ENCODE measurements at places on chromosomes 13 and 19.

DNA sequence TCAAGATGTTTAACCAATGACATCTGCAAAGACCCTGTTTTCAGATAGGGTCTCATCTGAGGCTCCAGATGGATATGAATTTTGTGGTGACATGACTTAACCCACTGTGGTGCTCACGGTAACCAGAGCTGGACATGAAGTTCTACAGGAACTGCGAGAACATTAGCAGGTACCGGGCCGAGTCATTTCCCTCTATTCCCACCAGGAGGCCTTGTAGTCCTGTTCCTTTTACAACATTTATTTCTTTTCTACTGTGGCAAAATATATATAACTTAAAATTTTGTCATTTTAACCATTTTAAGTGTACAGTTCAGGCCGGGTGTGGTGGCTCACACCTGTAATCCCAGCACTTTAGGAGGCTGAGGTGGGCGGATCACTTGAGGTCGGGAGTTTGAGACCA, 7.6 kb upstream of the TSPAN16 start:
- no peak for DNase-seq

DNA sequence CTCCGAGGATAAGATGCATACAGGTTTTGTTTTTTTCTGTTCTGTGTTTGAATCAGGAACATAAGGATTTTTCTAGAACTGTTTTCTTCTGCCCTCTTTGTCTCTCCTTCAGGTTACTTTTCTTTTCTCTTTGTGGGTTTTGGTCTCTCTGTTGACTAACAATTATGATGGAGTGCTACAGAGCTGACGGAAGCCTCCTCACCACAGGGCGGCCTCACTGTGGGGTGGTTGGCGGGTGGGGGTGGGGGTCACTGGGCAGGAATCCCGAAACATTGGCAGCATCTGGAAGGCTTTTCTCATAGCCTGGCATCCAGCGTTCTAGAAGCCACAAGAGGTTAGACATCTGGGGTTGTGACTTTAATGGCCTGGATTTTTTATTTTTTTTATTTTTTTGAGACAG, 12.0 kb upstream of the MATK start:
- DNase-seq = no peak

DNA sequence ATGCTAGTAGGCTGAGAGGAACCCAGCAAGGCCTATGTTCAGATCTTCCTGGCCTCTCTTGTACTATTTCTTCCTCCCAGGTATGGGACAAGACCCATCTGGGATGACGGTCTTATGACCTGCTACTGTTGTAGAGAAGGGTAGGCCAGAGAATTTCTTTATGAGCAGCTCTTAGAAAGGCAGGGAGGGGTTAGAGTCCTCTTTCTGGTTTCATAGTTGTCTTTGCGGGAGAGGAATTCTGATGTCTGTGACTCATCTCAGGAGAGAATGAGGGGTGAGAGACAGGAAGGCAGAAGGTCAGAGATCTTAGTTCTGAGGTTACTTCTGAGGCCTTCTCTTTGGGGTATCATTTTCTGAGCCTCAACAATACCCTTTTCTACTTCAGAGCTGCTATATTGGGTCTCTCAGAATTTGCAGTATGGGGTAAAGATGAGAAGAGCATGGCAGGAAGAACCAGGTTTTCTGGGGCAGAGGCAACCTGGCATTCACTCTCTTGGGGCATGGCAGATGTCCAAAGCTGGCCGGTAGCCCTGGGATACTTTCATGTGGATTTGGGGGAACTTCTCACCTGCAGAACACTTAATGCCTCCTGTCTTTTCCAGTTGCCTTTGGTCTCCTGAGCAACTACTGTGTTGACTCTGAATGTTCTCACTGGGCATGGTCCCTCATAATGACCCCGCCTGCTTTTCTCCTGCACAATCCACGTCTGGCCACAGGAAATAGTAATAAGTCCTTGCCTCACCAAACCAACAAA, 154.4 kb downstream of the GGACT start:
- no peak for DNase-seq

DNA sequence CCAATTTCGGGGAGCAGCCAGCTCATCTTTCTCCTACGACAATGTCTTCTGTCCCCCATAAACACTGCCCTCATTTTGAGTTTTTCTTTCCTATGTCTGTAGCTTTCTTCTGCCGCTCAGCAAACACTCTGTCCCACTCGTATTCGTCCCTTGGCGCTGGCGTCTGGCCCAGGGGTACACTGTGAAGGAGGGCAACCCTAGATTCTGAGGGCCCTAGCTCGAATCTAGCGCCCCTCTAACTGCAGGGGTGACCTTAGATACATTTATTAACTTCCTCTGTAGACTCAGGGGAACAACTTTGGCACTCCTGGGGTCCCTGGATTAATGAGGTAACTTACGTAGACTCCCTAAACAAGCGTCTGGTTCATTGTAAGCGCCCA, 677 bp upstream of the LRCH1 start:
- no peak for DNase-seq

- no peak for DNase-seq
Observed at GRCh38 chr19:51456541-51457290, 1.5 kb downstream of the SIGLEC8 start.

DNA sequence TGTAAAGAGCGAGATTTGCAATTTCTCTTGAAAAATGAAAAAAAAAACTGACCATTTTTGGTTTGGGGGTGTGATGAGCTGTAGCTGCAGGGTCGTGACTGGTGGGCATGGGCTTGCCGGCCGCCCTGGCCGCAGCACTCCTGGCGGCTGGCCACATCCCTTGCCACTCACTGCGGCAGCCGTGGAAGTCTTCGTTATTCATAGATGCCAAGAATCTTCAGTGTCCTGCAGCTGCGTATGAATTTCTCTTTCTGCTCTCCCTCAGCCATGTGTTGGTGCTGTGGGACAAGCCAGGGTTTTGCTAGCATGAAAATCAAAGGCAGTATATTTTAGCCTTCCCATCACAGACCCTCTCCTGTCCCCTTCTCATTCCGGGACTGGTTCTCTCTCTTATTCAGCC, 151.7 kb upstream of the TSHZ3 start:
- DNase-seq = no peak

- no peak for DNase-seq
Observed at GRCh38 chr13:71254384-71254783, 612.6 kb downstream of the DACH1 start.

GRCh38 chr19:5395556-5395955, 54.9 kb upstream of the PTPRS start:
- no peak for DNase-seq

GRCh38 chr13:24267274-24267673, 42.1 kb upstream of the C1QTNF9 start:
- no peak for DNase-seq

GRCh38 chr13:61709258-61709657, 293.6 kb upstream of the PCDH20 start:
- DNase-seq = no peak

- no peak for DNase-seq
Observed at GRCh38 chr13:89750371-89750770, 1597.1 kb upstream of the MIR17HG start.

DNA sequence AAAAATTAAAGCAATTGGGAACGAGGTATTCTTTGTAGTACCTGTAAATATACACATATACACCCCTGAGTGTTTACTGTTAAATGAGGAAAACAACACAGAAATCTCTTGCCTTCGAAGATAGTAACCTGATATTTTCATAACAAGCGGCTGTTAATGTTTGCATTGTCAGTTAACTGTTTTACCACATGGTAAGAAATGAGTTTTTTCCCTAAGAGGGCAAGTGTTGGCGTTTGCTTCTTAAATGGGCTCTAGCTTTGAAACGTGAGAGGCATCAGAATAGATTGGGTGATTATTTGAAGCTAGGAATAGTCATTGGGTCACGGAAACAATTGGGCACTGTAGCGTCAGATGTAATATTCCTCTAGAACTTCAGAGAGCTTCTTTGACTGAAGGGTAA, 22.0 kb upstream of the UPF3A start:
- no peak for DNase-seq

DNA sequence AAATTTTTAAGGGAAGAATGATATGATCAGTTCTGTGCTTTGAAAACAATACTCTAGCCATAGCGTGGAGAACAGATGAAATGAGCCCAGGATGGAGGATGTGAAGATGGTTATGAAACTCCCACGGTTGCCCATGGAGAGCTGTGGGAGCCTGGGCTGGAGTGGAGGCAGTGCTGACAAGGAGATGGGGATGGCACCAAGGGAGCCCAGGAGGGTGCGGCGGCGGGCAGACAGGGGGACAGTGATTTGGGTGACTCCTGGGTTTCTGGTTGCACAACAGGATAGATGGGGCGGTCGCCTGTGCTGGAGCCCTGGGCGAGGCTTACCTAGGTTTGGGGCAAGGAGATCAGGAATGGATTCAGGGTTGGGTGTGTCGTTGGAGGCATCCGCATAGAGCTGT, 15.9 kb downstream of the ARHGEF7 start:
- no peak for DNase-seq

GRCh38 chr19:12665281-12665573, 1.3 kb downstream of the MAN2B1 start:
- no peak for DNase-seq

DNA sequence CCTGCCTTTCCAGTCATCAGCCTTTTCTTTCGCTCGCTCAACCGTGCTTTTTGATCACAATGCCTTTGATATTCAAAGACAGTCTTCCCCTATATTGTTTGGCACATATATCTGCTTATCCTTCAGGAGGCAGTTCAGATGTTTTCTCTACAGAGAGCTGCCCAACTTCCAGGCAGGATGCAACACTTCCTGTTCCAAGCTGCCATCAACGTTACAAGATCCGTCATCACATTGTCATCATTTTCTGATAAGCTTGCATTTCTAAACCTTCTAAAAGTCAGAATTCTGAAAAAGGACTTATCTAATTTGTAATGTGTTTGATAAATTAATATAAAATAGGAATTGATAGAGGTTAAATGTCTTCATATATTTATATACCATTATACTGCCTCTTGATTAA, 574.2 kb downstream of the TBC1D4 start:
- DNase-seq = no peak

DNA sequence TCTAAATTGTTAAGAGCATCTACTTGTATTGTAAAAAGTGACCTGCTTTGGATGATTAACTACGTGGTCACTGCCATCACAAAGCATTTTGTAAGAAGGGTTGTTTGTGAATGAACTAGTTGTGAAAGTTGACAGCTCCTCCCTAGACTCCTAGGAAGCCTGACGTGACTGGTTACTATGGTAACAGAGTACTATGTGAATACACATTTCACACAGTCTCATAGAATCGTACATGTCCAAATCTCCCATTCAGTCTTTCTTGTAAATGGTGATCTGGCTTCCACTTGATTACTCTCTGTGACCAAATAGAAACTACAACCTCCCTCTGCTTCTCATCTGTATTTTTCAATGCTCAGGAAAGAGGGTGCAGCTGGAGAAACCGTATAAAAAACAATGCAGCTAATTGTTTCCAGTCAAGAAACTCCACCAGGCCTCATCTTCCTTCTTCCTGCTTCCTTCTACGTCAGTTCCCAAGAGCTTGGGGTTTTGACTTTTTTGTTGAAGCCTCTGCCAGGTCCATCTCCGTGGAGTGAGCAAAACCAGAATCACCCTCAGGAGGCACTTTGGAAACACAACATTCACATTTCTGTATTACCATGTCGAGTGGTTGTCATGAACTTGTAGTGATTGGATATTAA, 83.4 kb downstream of the GPC6 start:
- DNase-seq = no peak

GRCh38 chr19:47507924-47508553, 6.8 kb downstream of the NAPA start:
- DNase-seq = no peak

DNA sequence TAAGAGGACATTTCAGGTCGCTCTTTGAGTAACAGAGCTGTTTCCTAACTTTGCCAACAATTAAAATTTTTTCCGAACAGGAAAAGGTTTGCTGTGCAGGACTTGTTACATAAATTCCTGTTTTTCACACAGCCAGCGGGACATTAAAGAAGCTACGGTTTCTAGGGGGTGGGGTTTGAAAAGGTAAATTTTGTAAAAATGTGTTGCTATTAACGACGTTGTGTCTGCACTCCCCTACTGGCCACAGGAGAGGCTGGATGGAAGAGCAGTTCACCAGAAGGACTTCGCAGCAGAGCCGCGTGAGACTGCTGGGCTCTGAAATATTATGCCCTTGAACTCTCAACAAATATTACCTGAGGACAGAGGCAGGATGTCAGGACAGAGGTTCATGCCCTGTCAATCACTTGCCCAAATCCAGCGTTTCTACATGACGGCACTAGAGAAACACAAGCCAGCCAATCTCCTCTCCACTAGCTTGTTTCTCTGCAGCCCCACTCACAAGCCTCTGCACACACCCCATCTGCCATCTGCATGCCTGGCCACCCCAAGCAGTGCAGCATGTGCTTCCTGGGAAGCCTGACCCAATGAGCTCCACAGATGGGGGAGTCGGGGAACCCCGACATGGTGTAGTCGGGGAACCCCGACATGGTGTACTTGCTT, 102.0 kb downstream of the FOXO1 start:
- no peak for DNase-seq

GRCh38 chr19:16889366-16889882, 625 bp downstream of the F2RL3 start:
- no peak for DNase-seq

GRCh38 chr19:35084509-35084762, 31.2 kb upstream of the FXYD3 start:
- no peak for DNase-seq

GRCh38 chr13:111539252-111539651, 218.8 kb downstream of the TEX29 start:
- no peak for DNase-seq

GRCh38 chr13:27406178-27406939, 18.1 kb upstream of the GTF3A start:
- no peak for DNase-seq

DNA sequence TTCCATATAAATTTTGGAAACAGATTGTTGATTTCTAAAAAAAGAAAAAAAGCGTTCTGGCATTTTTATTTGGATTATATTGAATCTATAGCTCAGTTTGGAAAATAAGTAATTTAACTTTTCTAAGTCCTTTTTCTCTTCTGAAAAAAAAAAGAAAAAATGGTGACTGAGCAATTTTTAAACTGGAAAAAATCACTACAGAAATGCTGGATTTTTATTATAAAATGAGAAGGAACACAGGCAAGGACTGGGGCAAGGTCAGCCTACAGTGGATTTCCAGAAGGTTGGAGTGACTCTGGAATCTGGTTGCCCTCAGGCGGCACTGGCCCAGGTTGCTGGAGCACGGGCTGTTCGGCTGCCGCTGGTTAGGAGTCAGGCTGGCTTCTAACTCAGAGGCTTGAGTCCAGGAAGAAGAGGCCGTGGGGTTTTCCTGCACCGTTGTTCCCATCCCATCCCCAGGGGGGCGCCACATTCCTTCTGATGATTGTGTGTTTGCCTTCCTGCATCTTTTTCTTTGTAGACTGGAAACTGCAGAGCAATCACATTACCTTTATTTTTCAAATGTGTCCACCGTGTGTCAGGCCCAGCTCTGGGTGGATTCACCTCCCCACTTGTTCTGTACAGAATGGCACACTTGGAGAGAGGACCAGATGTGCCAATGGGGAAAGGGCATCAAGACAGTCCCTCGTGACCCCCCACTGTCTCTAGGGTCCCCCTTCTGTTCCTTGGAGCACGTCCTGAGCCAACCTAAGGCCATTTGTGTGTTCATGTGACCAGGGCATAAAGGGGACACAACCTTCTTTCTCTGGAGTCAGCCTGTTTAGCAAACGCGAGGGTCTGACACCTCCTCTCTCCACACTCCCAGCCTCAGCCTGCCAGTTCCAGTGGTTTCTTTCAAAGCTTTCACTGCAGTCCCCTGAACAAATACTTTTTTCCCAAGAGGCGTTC, 44.5 kb upstream of the GTF3A start:
- peak; percentile 74 for DNase-seq

Measured in progenitor cell of endocrine pancreas (in vitro differentiated cells).